ENCODE measurements at places on chromosomes 2 and 18.

DNA sequence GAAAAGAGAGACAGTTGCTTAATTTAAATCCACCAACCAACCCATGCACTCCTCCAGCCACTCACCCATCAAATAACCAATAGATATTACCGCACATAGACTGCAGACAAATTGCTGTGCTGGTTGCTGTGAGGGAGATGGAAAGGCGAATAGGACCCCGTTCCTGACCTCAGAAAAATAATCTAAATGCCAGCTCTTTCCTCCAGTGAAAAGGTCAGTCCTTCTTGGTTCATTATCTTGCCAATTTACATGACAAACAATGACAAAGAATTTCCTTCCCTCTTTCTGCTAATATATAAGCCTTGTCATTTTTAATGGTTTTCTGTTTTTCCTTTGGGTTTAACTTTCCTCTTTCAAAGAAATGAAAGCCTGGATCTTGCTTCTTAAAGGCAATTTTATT, 61.6 kb downstream of the MEP1B start:
- no peak for DNase-seq

DNA sequence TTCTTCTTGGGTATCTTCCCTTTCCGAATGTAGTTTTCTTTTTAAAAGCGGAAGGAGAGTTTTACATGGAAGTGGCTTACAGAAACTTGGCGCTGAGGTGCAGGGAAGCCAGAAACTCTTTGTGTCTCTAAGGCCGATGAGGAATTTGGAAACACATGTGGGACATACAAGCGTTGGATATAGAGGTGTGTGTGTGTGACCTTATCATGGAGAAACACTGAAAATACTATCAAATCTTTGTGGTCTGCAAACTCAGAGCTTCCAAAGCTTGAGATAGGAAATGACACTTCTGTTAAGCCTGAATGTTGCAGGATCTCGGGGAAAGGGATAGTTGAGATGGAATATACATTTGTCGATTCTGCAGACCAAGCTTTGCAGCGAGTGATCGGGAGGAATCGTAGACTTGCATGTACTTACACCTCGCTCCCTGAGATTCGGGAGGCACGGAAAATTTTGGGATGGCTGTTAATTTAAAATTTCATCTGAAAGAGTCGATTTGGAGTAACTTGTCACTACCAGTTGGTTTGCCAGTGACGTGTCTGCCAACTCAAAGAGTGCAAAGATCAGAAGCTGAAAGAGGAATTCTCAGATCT, 1.0 kb downstream of the NAB1 start:
- DNase-seq = no peak

DNA sequence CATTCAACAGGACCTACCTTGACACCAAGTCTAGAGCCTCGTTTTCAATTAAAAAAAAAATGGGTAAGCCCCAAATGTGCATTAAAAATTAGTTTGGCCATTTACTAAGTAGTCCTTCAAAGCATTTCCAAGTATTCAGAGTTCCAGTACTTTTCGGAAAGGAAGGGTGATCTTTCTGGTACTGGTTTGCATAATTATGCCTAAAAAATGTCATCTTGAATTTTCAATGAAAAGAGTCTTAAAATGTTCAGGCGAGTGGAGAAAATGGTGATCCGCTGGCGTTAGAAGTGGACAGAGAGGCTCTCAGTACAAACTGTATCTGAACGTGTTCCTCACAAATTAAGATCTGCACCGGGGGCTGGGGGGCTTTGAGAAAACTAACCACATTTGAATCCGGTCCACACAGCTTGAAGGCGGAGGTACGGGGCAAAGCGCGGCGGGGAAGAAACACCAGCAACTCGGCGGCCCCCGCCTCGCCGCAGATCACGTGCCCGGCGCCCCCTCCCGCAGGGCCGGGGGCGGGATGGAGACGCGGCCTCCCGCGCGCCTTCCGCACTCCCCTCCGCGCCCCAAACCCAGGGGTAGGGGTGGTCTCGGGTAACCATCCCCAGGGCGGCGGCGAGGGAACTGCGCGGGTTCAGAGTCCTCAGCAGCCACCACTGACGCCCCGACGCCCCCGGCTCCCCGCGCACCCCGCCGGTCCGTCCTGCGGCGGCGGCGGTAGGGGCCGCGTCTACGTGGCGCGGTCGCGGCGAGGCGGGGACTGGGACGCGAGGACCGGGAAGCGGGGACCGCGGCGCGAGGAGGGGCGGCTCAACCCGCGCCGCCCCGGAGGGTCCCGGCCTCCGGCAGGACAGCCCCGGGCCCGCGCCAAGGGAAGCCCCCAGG, 564 bp downstream of the LPIN2 start:
- peak; percentile 44 for DNase-seq

- no peak for DNase-seq
Observed at GRCh38 chr2:173087214-173087581, 11.6 kb downstream of the MAP3K20 start.

DNA sequence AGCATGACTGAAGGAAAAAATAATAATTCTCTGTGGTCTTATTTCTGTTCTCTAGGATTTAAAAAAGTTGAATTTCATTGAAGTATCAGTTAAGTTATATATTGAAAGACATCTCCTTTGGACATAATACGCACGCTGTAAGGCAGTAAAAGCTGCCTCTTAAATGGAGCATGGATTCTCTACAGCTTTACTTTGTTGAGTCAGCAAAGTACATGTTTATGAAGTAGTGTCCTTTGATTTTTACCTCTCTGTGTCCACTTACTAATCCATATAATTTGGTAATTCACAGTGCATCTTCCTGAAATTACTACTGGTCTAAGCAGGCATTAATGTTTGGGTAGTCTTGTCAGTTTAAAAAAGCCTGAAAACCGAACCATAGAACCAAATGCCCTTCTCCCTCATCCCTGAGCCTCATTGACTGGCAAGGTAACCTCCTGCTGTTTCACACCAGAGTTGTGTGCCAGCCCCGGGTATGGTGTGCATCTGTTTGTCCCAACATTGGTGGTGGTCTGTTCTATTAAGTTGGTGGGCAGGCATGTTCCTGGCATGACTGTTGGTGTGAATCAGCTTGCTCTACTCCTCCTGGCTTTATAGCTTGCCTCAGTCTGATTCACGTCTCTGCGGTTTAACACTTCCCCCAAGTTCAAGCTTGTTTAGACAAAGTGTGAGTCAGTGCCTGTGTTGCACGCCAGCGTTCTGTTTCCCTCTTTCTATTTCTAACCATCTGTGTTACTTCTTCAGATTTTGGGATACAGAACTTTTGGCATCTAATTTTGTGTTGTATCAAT, 71.0 kb upstream of the ITM2C start:
- DNase-seq = peak; percentile 34

Data from thymus (tissue), 14 donors.